ENCODE measurements at places on chromosomes 7 and 10. TPM values are rescaled to one million over a fixed set of nuclear protein-coding genes. Genes with fewer than 3 reads are reported as not detected.

VSTM4 gene
- 0.11 TPM for total RNA-seq

DNA sequence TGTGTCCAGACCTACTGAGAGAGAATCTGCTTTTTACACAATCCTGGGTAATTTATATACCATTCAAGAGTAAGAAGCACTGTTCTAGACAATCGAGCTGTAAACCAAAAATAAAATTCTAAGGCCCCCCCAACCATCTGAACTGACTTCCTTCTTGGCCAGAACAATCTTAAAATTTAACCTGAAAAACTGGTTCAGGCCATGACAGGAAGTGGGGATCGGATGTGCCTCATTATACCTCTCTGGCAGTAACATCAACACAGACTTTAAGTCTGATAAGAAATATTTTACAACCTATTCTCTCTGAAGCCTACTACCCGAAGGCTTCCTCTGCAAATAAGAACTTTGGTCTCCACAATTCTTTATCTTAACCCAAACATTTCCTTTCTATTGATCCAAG lies 75.2 kb upstream of the KIF5B start:
- H3K27me3 ChIP-seq = no peaks in the 10 kb centered on the region
- H3K36me3 ChIP-seq = no peaks in the 10 kb centered on the region
- H3K4me1 ChIP-seq = peaks cover 2% of the 10 kb centered on the region
- DNase-seq = no peak
- H3K4me3 ChIP-seq = no peak overlapping the region

GRCh38 chr10:14884082-14884481 lies 5.4 kb downstream of the SUV39H2 start:
- no peaks in the 10 kb centered on the region for H3K36me3 ChIP-seq
- no peaks in the 10 kb centered on the region for H3K27me3 ChIP-seq
- H3K4me3 ChIP-seq = no peak overlapping the region

- H3K27ac ChIP-seq = no peak overlapping the region
- DNase-seq = no peak
- no peak overlapping the region for H3K4me3 ChIP-seq
- H3K4me1 ChIP-seq = no peaks in the 10 kb centered on the region
- no peaks in the 10 kb centered on the region for H3K36me3 ChIP-seq
Observed at GRCh38 chr10:53079283-53079682, 306.7 kb upstream of the MBL2 start.

INSYN2A gene
- not detected for total RNA-seq

GRCh38 chr10:92502296-92502808 lies 71.5 kb downstream of the IDE start:
- no peak for DNase-seq
- no peaks in the 10 kb centered on the region for H3K27me3 ChIP-seq
- peaks cover 24% of the 10 kb centered on the region for H3K4me1 ChIP-seq
- no peak overlapping the region for H3K27ac ChIP-seq

TRIM73 gene
- 0.39 TPM for total RNA-seq

GRCh38 chr10:132610071-132610701 lies 72.6 kb downstream of the INPP5A start:
- DNase-seq = no peak
- no peak overlapping the region for H3K27ac ChIP-seq
- no peaks in the 10 kb centered on the region for H3K4me1 ChIP-seq
- H3K36me3 ChIP-seq = no peaks in the 10 kb centered on the region
- no peaks in the 10 kb centered on the region for H3K27me3 ChIP-seq
- H3K4me3 ChIP-seq = no peak overlapping the region

- no peak overlapping the region for H3K27ac ChIP-seq
- H3K4me3 ChIP-seq = no peak overlapping the region
- DNase-seq = no peak
- H3K36me3 ChIP-seq = no peaks in the 10 kb centered on the region
Observed at GRCh38 chr10:58217612-58218011, 50.1 kb downstream of the IPMK start.

DNA sequence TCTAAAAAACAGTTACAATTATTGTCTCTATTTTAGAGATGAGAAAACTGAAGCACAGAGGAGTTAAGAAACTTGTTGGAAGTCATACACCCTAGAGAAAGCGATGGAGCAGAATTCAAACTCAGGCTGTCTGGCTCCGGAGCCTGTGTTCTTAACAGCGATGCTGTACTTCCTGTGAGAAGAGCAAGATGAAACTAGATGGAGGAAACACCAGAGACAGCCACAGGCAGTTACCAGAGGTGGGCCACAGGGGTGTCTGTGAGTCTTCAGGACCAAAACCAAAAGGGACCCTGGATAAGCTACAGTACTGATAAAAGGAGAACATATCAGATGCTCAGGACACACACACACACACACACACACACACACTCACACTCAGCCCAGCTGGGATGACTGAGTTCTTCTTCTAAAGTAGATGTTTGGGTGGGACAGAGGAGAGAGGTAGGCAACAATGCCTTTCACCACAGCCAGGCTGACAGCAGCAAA lies 289.2 kb downstream of the FZD1 start:
- DNase-seq = no peak
- H3K36me3 ChIP-seq = no peaks in the 10 kb centered on the region
- H3K4me3 ChIP-seq = no peak overlapping the region

DNA sequence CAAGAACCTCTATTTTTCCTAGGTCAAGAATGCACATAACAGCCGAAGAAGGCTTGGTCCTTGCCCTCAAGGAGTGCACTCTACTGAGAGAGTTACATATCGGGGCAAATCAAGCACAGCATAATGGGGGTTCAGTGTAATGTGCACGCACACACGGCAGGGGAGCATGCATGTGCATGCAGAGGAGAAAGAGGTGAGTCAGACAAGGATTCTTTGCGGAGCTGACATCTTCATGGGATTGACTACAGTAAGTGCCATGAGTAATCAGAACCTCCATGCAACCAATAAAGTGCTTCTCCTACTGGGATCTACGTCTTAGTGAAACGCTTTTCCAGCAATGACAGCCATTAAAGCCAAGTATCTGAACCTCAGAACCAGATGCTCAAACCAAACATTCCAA lies 123.6 kb downstream of the RNF216 start:
- H3K27me3 ChIP-seq = no peaks in the 10 kb centered on the region
- no peak overlapping the region for H3K27ac ChIP-seq
- no peak for DNase-seq

TRIM74 gene
- 0.31 TPM for total RNA-seq

DNA sequence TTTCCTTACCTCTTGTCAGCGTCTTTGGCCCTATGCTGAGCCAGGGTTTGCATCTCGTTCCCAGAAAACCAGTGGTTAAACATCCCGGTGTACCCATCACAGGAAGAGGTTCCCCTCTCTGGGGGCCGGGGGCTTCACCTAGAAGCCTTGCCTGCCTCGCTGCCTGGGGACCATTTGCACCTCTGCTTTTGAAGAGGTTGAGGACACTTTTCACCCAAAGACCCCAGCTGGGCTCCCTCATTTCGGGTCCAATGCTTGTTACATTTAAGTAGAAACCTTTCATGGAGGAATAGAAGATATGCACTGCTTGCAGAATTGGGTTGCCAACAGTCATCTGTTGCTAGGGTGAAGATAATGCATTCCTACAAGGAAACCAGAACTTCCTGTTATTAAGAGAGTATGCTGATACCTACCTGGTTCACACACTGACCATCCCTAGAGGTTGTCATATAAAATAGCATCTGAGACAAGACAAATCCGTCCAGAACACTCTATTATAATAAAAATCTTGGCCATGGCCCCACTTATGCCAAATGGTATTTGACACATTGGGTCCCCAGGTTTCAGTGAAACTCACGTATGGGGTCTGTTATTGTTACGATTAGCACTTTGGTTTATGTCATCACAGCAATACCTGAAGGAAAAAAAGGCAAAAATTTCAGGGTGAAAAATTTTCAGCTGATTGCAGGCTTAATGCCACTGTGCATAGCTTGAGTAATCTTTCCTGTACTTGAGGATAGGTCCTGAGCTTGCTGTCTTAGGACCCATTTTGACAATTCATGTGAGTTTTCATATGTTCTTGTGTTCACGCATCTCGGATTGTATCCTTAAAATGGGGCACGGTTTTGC lies 917 bp downstream of the ZNF365 start:
- no peaks in the 10 kb centered on the region for H3K27me3 ChIP-seq
- H3K4me3 ChIP-seq = peak overlapping the region; percentile 61
- H3K4me1 ChIP-seq = no peaks in the 10 kb centered on the region
- H3K27ac ChIP-seq = no peak overlapping the region

- no peaks in the 10 kb centered on the region for H3K27me3 ChIP-seq
- H3K36me3 ChIP-seq = no peaks in the 10 kb centered on the region
- no peaks in the 10 kb centered on the region for H3K4me1 ChIP-seq
- no peak overlapping the region for H3K27ac ChIP-seq
- no peak for DNase-seq
Observed at GRCh38 chr7:7979558-7979957, 11.0 kb downstream of the GLCCI1 start.

GRCh38 chr10:118868589-118868988 lies 113.8 kb upstream of the CACUL1 start:
- no peak for DNase-seq
- H3K27me3 ChIP-seq = no peaks in the 10 kb centered on the region
- H3K27ac ChIP-seq = no peak overlapping the region
- H3K4me1 ChIP-seq = no peaks in the 10 kb centered on the region

GRCh38 chr10:89042562-89042961 lies 52.0 kb downstream of the FAS start:
- no peaks in the 10 kb centered on the region for H3K36me3 ChIP-seq
- H3K27me3 ChIP-seq = no peaks in the 10 kb centered on the region
- no peak overlapping the region for H3K4me3 ChIP-seq
- no peak for DNase-seq

DNA sequence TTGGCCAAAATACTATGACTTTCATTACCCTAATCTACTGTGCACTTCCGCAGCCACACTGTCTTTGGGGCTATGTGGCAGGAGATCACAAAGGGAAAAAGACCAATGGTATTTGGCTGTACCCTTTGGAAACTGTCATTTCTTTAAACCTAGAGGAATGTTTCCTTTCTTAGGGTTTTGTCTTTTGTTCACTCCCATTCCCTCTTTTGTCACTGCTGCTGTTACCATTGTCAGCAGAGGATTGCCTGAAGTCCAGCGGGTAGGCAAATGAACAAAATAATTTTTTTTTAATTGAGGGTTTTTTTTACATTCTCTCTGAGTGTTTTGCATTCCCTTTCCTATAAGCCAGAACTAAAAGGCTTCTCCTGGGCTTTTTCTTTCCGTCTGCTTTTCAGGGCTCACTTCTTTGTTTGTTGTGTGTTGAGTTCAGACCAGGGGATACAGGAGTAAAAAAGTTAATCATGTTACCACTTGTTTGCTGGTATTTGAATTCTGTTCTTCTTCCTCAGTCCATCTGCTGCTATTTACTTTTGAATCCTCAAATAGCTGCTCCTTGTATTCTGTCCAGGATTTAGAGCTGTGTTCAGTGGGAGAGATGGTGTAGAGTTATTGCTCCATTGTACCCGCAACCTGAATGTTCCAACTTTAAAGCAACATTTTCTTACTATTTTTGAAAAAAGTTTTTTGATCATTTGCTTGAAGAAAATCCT lies 374.6 kb downstream of the SUGCT start:
- H3K36me3 ChIP-seq = no peaks in the 10 kb centered on the region
- no peaks in the 10 kb centered on the region for H3K27me3 ChIP-seq
- DNase-seq = no peak
- H3K4me1 ChIP-seq = no peaks in the 10 kb centered on the region
- H3K4me3 ChIP-seq = no peak overlapping the region

GRCh38 chr10:71304914-71305313 lies 14.1 kb upstream of the SLC29A3 start:
- no peaks in the 10 kb centered on the region for H3K36me3 ChIP-seq
- no peak overlapping the region for H3K27ac ChIP-seq
- DNase-seq = no peak
- no peaks in the 10 kb centered on the region for H3K4me1 ChIP-seq
- no peak overlapping the region for H3K4me3 ChIP-seq

- no peak overlapping the region for H3K4me3 ChIP-seq
- no peaks in the 10 kb centered on the region for H3K36me3 ChIP-seq
- no peak for DNase-seq
- peak overlapping the region; percentile 67 for H3K27ac ChIP-seq
- H3K27me3 ChIP-seq = no peaks in the 10 kb centered on the region
Observed at GRCh38 chr7:84154991-84155781, 39.4 kb downstream of the SEMA3A start.

ASIC3 gene
- 6.7 TPM for total RNA-seq

DNA sequence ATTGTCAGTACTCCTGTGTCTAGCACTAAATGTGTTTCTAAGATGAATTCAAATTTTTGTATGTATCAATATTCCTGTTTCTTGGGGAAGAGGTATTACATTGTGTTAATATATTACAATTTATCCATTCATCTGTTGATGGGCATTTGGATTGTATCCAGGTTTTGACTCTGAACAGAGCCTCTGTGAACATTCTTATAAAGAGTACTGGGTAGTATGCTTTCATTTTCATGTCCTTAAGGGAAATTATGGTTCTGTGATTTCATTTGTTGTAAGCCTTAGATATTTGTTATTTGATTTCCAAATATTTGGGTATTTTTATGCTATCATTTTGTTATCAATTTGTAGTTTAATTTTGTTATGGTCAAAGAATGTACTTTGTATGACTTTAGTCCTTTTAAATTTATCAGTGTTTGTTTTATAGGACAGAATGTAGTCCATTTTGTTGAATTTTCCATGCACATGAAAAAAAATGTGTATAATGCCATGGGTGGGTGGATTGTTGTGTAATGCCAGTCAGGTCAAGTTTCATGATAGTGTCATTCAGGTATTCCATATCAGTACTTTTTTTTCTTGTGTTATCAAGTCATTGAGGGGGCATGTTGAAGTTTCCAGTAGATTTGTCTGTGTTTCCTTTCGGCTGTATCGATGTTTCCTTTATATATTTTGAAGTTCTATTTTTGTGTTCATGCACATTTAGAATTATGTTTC lies 38.4 kb downstream of the STAM start:
- no peak overlapping the region for H3K4me3 ChIP-seq
- H3K36me3 ChIP-seq = no peaks in the 10 kb centered on the region
- H3K4me1 ChIP-seq = no peaks in the 10 kb centered on the region
- H3K27me3 ChIP-seq = no peaks in the 10 kb centered on the region

DNA sequence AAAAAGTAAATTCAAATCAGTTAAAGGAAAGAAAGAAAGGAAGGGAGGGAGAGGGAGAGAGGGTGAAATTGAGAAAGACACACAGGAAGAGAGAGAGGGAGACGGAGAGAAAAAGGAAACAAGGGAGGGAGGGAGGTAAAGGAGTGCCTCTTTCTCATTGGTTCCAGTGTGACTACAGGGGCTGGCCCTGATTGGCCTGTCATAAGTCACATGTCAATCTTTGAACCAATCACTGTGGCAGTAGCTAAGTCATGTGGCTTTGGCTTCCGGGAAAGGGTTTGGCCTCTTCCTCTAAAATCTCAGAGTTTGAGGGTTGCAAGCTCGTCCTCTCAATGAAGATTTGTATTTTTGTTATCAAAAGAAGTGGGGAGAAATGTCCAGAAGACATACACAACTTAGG lies 150.2 kb downstream of the RAB11FIP2 start:
- DNase-seq = peak; percentile 6
- peaks cover 5% of the 10 kb centered on the region for H3K27me3 ChIP-seq
- H3K4me3 ChIP-seq = no peak overlapping the region
- no peaks in the 10 kb centered on the region for H3K36me3 ChIP-seq
- H3K4me1 ChIP-seq = no peaks in the 10 kb centered on the region

- no peaks in the 10 kb centered on the region for H3K4me1 ChIP-seq
- no peaks in the 10 kb centered on the region for H3K36me3 ChIP-seq
- H3K27ac ChIP-seq = no peak overlapping the region
- no peak for DNase-seq
- peaks cover 46% of the 10 kb centered on the region for H3K27me3 ChIP-seq
Observed at GRCh38 chr10:101244321-101245050, 15.2 kb upstream of the LBX1 start.

OR9A2 gene
- not detected for total RNA-seq

All from A673 (cell line).